ENCODE measurements at places on chromosomes 13 and 19. TPM values are rescaled to one million over a fixed set of nuclear protein-coding genes. Genes with fewer than 3 reads are reported as not detected.

SERPINE3 gene
- not detected for total RNA-seq

KIR2DL1 gene
- not detected for total RNA-seq

FPR1 gene
- not detected for total RNA-seq

ZNF441 gene
- total RNA-seq = 12.3 TPM

RGL3 gene
- total RNA-seq = 4.8 TPM

SHC2 gene
- total RNA-seq = 2.4 TPM

CYP4F2 gene
- not detected for total RNA-seq

IRGC gene
- not detected for total RNA-seq

PGLYRP2 gene
- not detected for total RNA-seq

All from smooth muscle cell of the pulmonary artery (primary cell).